Cortex of kidney (tissue), 1 donor: ENCODE measurements at places on chromosomes 5 and 9.

DNA sequence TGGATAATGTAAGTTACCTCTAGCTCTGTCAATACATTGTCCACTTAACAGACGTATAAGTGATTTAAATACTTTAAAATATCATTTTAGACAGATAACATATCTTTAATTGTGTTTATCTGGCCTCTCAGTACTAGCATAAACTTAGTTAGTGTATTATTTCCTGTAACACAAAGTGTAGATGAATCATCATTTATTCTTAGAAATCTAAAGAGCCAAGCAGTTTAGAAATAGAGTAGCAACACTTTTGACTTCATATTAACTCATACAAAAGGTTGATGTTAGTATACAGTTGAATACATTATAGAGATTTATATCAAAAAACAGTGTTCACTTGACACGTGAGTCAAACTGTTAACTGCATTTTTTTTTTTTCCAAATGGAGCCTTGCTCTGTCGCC is 18.0 kb downstream of the NCBP1 start:
- DNase-seq: no peak

DNA sequence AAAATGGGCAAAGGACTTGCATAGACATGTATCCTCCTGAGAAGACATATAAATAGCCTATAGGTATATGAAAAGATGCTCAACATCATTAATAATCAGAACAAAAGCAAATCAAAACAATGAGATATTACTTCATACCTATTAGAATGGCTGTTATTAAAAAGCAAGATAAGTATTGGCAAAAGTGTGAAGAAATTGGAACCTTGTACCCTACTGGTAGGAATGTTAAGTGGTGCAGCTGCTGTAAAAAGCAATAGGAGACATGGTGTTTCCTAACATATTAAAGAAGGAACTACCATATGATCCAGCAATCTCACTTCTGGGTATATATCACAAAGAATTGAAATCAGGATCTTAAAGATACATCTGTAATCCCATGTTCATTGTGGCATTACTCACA is 69.8 kb upstream of the PRR16 start:
- DNase-seq: no peak

DNA sequence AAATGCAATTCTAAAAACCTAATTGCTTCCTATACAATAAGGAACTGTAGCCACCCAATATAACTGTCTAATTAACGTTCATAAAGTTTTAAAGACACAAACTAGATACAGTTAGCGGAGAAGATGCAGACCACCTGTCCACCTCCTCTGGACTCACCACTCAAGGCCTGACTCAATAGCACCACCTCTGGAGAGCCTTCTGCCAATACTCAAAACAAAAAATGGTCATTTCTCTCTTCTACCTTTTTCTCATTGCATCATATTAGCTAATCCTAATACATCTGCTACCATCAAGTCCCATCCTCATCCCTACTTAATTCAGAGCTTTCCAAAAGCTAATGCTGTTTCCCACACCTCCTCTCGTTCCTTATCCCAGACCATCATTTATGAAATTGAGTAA is 159.9 kb downstream of the MLLT3 start:
- DNase-seq: no peak

- DNase-seq: no peak
These were observed 159.1 kb downstream of the LURAP1L start for GRCh38 chr9:12933957-12934356.

- no peak for DNase-seq
These were observed 60.9 kb upstream of the IL17B start for GRCh38 chr5:149439899-149440542.

DNA sequence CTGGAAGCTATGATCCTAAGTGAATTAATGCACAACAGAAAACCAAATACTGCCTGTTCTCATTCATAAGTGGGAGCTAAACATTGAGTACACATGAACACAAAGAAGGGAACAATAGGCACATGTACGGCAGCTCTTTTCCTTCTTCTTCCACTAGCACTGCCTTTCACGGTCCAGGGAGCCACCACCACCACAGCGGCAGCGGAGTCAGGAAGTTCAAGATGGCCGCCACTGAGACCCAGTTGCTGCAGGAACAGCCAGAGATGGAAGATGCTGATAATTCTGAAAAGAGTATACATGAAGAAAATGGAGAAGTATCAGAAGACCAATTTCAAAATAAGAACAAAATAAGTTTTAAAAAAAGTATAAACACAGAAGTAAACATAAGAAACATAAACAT is 39.5 kb upstream of the TNFSF15 start:
- no peak for DNase-seq

GRCh38 chr5:163938595-163938994 is 433.2 kb downstream of the MAT2B start:
- DNase-seq: no peak

- no peak for DNase-seq
These were observed 38.6 kb downstream of the B4GALT1 start for GRCh38 chr9:33128570-33128969.
